ENCODE measurements at places on chromosomes 7 and 10.

DNA sequence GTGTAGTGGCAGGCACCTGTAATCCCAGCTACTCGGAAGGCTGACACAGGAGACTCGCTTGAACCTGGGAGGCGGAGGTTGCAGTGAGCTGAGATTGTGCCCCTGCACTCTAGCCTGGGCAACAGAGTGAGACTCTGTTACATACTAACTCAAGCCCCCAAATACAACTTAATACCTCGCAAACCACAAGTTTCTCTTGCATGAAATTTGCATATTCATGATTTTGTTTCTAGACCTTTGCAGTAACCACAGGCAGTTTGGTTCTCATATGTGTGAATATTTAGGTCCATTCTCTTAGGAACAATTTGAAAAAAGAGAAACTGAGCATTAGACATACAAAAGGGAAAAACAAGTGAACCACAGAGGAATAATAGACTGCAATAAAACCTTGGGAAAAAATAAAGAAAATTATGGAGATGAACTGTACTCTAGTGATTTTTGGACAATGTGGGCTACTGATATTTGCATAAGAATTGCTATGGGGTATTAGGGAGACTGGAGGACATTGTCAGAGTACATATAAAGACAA is 77.0 kb downstream of the ZNF277 start:
- DNase-seq: no peak

DNA sequence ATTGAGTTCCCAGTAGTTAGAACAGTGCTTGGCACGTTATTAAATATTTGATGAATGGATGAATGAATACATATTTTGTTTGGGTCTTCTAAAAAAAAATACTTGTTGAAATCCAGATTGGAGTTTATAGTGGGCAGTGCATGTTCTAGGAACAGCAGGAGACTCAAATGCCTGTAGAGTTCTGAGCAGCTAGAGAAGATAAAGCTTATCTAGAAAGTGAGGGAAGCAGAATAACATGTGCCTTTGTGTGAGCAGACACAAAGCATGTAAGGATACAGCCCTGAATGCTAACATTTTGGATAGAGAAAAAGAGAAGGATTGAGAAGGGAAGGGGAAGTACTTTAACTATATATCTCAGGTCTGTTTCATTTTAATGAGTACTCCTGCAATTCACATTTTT is 71.9 kb downstream of the SRI start:
- DNase-seq: no peak

DNA sequence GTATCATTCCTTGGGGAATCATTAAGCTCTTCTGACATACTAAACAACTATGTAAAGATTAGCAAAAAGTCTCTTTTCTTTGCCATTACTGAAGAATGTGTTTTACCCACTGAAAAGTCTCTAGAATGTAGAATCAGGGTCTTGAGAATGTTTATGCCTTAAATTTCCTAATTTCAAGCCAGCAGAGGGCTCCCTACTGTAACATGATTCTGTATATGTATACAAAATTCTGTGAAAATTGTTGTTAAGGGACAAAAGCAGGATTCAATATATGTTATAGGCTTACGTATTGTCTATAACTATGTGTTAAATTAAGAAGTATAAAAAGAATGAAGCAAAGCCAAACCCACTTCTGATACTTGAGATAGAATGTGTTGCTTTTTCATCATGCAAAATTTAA is 296.9 kb upstream of the DGKB start:
- DNase-seq: peak; percentile 39

GRCh38 chr10:126124668-126125349 is 228.4 kb downstream of the FANK1 start:
- peak; percentile 89 for DNase-seq

GRCh38 chr7:7737674-7738073 is 19.3 kb upstream of the RPA3 start:
- DNase-seq: no peak

DNA sequence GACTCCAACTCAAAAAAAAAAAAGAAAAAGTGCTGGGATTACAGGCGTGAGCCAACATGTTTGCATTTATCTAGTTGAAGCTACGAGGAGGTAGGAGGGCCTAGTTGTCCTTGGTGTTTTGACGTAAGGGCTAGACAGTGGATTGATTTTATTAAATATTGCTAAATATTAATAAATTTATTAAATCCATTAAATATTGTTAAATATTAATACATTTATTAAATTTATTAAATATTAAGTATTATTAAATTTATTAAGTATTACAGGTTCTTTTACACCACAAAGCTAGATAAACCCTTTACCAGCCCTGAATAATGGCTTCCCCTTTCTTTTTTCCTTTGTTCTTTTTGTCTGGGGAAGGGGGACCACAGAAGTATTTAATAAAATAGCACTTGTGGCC is 47.5 kb upstream of the TMEM248 start:
- no peak for DNase-seq

- DNase-seq: peak; percentile 16
These were observed 6.5 kb downstream of the BLVRA start for GRCh38 chr7:43764807-43765491.

DNA sequence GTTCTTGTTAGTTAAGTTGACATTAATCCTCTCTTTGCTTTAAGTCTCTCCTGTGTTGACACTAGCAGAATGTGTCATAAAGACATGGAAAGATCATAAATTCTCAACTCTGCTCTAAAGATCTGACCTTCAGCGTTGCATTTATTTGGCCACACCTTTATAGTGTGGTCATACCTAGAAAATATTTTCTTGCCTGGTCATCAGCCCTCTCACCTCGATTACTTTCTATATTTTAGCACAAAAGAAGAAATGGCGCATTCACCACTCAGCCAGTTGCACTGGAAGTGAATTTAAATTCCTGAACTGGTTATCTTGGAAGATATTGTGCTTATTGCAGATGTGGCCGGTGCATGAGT is 96.7 kb upstream of the PDCD4 start:
- DNase-seq: no peak
